ENCODE measurements at places on chromosomes 2 and 18.

GRCh38 chr2:234025466-234025865 is 25.0 kb upstream of the SPP2 start:
- DNase-seq = no peak

DNA sequence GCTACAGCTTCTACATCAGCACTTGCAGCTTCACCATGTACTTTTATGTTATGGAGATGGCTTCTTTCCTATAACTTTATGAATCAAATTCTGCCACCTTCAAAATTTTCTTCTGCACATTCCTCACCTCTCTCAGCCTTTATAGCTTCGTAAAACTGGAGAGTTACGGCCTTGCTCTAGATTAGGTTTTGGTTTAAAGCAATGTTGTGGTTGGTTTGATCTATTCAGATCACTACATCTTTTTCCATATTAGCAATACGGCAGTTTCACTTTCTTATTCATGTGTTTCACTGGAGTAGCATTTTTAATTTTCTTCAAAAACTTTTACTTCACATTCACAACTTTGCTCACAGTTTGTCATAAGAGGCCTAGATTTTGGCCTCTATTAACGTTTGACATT is 242.9 kb upstream of the GYPC start:
- DNase-seq = no peak

- DNase-seq = no peak
Measured at GRCh38 chr18:70028084-70028483, 80.4 kb upstream of the CD226 start.

DNA sequence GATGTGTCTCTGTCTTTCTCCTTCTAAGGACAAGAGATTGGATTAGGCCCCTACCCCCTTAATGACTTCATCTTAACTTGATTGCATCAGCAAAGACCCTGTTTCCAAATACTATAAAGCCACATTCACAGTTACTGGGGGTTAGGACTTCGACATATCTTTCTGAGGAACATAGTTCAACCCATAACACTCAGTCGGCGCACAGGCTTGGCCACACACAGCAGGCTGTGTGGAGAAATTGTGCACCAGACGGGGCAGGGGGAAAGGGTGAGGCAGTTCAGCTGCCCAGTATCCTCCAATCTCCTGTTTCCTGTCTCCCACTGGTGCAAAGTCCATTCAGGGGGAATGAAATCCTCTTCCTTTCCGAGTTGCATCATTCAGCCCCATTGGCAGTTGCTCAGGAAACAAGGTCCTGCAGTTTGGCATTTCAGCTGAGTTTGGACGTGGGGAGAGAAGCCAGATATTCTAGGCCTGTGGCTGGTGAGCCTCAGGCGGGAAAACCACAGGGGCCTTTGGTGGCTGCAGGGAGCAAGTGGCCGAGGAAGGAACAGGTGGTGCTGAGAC is 9.4 kb upstream of the RAPGEF4 start:
- no peak for DNase-seq

DNA sequence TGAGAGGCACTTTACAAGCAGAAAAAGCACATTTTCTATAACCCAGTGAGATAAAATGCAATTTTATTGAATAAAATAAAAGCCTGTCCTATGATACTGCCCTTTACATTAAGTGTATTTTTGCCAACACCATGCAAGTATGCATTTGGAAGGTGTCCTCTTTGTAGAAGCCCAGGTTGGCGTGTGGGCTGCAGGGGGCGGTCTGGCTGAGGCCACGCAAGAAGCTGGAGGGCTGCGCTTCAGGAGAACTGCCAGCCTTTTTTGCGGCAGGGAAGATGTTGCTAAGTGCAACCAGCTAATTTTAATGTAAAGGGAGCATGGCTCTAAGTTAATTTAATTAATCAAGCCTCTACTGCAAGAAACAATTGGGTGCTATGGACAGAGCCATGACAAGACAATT is 562.8 kb upstream of the SALL3 start:
- DNase-seq = no peak

DNA sequence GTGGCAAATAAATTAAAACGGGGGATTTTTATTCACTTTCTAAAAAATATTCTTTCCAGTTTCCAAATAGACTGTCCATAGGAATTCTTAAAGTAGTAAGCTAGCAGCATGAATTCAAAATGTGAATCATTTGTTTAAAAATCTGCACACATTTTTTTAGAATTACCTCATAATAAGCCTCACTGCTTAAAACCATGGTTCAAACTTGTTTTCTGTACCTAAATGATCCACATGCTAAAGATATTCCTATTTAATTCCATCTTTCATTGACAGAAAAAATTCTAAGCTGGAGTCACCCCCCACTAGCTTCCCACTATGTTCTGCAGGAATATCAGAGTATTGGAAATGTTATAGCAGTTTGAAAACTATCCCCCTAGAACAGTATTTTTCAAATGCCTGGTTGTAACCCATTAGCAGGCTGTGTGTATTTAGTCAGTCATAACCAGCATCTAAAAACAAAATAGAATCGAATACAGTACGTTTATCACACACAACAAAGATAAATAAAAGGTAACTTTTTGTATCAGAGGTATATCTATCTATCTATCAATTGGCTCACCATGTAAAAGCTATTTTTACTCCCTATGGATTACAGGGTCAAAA is 11.2 kb upstream of the IKZF2 start:
- DNase-seq = no peak
